ENCODE measurements at places on chromosomes 3 and 15.
A peak's percentile ranks its signal among the peaks of the same experiment; 100 is the strongest.

GRCh38 chr3:127610105-127610504, 11.9 kb downstream of the MCM2 start:
- DNase-seq, result no peak

DNA sequence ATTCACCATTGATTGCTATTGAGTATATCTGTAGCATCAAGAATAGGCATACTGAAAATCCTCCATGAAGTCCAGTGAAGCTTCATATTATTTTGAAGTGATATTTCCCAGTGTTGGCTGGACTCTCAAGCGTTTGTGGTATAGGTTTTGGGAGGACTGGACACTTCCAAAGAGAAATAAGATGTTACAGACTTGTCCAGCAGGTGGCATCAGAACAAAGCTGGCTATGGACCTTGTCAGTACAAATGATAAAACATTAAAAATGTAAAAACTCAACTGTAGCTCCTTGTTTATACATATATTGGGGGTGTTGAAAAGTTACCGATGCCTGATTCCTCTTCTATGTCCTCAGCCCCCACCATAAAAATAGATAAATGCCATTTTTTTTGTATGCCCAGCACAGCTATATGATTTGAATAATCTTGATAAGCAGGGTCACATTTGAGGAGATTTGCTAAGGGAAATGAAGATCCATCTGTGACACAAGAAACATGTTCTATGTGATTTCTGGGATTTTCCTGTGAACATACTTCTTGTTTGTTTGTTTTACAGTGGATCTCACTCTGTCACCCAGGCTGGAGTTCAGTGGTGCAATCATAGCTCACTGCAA, 54.5 kb upstream of the GOLGA6B start:
- no peak for DNase-seq

DNA sequence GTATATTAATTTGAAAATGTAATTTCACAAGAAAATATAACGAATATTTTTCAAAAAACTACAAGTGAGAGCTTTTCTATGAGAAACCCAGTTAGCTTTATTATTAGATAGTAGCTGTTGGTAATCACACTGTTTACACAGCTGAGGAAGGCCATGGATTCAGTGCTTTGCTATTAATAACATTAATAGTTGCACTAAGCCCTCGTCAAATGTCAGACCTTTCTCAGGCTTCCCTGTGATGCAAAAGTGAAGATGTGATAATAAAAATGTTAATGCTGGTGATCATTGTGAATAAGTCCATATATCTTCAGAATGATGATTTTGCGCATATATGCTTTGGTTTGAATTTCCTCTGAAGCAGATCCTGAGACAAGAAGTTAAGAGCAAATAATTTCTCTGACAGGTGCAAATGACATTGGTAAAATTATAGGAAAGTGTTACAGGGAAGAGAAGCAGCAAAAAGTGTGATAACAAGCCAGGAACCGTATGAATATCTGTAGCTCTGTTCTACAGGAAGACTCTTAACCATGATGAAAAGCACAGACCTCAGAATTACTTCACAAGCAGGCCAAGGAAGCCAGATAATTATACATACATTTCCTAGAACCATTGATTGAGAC, 56.5 kb upstream of the CNTN6 start:
- DNase-seq, result no peak

DNA sequence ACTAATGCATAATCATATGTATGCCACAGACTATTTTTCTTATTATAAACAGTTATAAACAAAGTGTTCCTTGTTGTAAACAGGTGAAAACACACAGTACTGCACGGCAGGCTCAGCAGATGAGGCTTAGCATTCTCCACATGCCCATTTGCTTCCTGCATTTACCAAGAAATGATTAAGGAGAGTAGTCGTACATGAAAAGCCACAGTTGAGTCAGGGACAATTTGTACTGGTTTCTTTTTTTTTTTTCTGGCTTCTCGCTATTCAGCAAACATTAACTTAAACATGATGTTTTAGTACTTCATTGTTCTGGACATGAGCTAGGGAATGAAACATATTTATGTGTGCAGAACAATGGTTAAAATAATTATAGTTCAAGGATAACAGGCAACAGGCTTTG, 63.4 kb downstream of the GHSR start:
- no peak for DNase-seq

GRCh38 chr15:38398134-38398533, 55.8 kb upstream of the FAM98B start:
- no peak for DNase-seq

- DNase-seq, result peak; percentile 58
Observed at GRCh38 chr15:40282869-40283614, at the start of gene ANKRD63. ANKRD63 (minus strand) TSS chr15:40283064; CDS start chr15:40282586, 478 bp downstream.

Measured in activated B cell treated with CpG ODN at 0.5 μM for 24 hours (primary cell).